ENCODE measurements at places on chromosomes 12 and 14. TPM values are rescaled to one million over a fixed set of nuclear protein-coding genes. Genes with fewer than 3 reads are reported as not detected.

Gene CFAP251
- total RNA-seq = 3.0 TPM

DNA sequence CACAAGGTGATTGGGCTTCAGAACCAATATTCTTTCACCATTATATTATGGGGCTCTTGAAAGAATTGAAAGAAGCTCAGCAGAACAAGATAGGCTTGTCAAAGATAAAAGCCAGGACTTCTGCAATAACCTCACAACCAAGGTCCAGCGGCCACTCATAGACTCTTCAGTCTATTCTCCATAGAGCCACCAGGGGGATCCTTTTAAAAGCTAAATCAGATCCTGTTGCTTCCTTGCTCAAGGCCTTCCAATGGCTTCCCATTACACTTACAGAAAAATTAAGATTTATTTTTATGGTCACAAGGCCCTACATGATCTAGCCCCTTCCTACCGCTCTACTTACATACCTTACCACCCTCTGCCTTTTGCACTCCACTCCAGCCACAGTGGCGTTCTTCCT is 169.6 kb downstream of the C12orf42 start:
- H3K36me3 ChIP-seq = no peaks in the 10 kb centered on the region
- H3K4me1 ChIP-seq = no peaks in the 10 kb centered on the region
- DNase-seq = no peak
- H3K27ac ChIP-seq = no peak overlapping the region
- no peak overlapping the region for H3K4me3 ChIP-seq

DNA sequence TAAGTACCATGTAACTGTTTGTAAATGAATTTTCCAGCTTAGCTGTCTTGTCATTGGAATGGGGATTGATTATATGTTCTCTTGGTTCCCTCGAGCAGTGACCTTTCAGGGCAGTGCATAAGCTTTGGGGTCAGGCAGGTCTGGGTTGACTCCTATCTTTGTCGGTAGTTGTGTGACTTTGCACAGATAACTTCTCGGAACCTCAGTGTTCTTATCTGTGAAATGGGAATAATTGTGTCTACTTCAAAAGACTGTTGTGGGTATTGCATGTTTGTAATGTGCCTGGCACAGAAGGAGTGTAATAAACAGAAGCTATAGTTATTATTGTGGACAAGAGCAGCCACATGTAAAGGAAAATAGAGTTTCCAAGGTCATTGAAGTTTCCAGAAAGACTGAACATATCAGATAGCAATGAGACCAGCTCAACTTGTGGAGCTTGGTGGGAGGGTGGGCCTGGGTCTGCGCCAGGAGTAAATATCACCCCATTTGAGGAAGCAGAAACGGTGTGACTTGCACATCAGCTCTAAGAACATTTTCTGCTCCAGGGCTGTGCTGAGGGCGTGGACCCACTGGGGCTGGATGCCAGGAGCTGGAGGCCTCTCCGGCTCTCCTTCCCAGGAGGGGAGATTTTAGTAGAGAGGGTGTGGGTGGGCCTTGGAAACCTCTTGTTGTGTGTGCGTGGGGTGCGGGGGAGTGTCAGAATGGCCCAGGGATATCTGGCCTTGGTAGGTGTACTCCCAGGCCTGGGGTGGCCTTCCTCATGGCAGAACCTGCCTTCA is 19.7 kb downstream of the FOS start:
- no peaks in the 10 kb centered on the region for H3K36me3 ChIP-seq
- H3K4me3 ChIP-seq = no peak overlapping the region
- peak; percentile 88 for DNase-seq

Gene CLEC6A
- total RNA-seq = not detected

DNA sequence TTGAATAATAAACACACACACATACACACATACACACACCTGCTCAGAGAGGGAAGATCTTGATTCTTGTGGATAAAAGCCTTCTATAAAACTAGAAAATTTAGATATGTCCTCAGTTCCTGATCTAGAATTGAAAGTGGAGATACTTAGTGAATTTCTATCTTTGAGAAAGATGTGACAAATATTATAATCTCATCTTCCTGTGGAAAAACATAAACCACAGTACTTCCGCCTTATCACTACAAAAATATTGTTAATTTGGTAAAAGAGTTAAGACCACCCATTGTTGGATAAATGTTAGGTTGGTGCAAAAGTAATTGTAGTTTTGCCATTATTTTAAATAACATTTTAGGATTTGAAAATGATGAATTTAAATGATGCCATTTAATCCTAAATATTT is at the start of gene KLRK1:
Gene KLRK1 (minus strand): TSS at position 138 of the 400 bp plus-strand sequence. CDS start 1,231 bp downstream, outside the sequence.
- no peak within 1 kb of the TSS for H3K27ac ChIP-seq
- H3K4me3 ChIP-seq = no peak within 1 kb of the TSS
- H3K27me3 ChIP-seq = no peaks in the 10 kb centered on the region
- peaks cover 7% of the 10 kb centered on the region for H3K4me1 ChIP-seq

Gene BMAL2
- total RNA-seq = 3.6 TPM

GRCh38 chr12:108297895-108298760 is 41.0 kb downstream of the CMKLR1 start:
- H3K27ac ChIP-seq = no peak overlapping the region
- DNase-seq = peak; percentile 5
- H3K36me3 ChIP-seq = no peaks in the 10 kb centered on the region
- H3K4me3 ChIP-seq = no peak overlapping the region

Gene KRT75
- total RNA-seq = not detected

Gene PCED1B
- 11.9 TPM for total RNA-seq

Gene GPRC5D
- total RNA-seq = not detected

Gene GPD1
- 2.1 TPM for total RNA-seq

DNA sequence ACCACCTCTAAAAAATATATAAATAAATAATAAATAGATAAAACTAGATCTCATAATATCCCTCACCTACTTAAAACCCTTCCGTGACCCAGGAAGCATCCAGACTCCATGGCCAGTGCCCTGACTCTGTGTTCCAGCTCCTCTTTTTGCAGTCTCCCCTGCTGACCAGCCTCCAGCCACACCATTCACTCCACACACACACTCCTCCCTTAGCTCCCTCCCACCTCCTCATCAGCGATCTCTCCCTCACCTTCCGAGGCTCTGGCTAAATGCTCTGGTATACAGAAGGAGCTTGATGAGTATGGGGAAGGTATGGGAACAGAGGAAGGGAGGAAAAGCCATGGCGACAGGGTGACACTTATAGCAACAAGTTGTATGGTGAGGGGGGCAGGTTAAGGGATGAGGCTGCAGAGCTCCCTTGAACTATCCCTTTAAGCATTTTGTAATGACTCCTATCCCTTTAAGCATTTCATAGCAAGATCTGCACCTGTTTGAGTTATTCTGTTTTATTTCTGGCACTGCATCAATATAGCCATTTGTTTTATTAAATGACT is 26.1 kb upstream of the EIF4B start:
- H3K27ac ChIP-seq = no peak overlapping the region
- no peaks in the 10 kb centered on the region for H3K4me1 ChIP-seq
- H3K4me3 ChIP-seq = no peak overlapping the region
- no peaks in the 10 kb centered on the region for H3K27me3 ChIP-seq

GRCh38 chr14:65486863-65487262 is 74.3 kb downstream of the FUT8 start:
- no peak overlapping the region for H3K4me3 ChIP-seq
- no peaks in the 10 kb centered on the region for H3K4me1 ChIP-seq

DNA sequence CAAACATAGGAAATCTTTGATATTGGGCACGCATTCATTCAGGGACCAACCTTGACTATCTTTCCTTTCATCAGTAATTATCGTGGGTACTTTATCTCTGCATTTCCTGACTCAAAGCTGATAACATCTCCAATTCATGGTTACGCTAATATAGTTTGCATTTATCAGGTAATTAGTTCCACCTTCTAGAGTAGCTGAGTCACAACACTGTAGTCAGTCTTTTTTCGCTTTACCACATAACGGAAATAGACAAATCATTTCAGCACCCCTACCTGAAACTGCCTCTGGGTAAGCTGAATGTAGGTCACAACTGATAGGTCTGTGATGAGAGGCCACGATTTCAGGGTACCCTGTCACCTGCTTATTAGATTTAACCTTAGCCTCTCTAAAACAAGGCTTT is 36.7 kb upstream of the IL22 start:
- peaks cover 15% of the 10 kb centered on the region for H3K4me1 ChIP-seq
- no peaks in the 10 kb centered on the region for H3K27me3 ChIP-seq
- no peak overlapping the region for H3K27ac ChIP-seq
- DNase-seq = no peak

DNA sequence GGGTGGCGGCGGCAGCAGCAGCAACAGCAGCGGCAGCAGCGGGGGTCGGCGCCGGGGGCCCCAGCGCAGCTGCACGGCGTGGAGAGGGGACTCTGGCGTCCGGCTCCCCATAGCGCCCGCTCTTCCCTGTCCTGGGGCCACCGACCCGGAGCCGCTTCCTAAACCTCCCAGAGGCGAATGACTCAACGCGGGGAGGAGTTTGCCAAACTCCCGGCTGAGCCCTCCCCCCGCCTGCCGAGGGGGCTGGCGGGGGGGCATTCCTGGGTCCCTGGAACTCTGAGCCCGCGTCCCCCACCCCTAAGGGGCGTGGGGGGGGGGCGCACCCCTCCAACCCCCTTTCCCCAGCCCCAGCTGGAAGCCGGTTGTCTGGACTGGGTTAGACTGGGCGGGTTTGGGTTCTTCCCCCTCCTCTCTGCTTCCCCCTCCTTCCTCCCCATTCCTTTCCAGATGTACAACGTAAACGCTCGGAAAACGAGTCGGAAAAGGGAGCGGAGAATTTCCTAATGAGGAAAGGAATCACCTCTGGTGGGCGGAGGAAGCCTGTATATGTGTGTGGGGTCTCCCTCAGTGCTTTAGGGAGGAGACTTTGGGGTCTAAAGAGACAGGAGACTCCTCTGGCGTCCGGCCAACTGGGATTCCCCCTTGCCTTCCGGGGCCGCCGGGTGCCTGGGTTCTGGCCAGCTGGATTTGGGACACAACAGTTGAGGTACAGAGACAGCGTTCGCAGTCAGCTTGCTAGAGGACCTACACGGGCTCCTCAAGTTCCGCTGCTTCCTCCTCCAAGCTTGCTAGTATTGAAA is at the start of gene ITGA5:
Gene ITGA5 (minus strand): TSS at position 179 of the 800 bp plus-strand sequence. CDS start 68 bp downstream, at position 111.
- DNase-seq = peak; percentile 96
- peaks cover 4% of the 10 kb centered on the region for H3K36me3 ChIP-seq
- H3K27ac ChIP-seq = peak within 1 kb of the TSS; percentile 96
- H3K27me3 ChIP-seq = no peaks in the 10 kb centered on the region

- no peak overlapping the region for H3K4me3 ChIP-seq
- DNase-seq = no peak
- H3K27me3 ChIP-seq = no peaks in the 10 kb centered on the region
- no peak overlapping the region for H3K27ac ChIP-seq
- no peaks in the 10 kb centered on the region for H3K4me1 ChIP-seq
These were observed 42.2 kb upstream of the GCH1 start for GRCh38 chr14:54944737-54945391.

DNA sequence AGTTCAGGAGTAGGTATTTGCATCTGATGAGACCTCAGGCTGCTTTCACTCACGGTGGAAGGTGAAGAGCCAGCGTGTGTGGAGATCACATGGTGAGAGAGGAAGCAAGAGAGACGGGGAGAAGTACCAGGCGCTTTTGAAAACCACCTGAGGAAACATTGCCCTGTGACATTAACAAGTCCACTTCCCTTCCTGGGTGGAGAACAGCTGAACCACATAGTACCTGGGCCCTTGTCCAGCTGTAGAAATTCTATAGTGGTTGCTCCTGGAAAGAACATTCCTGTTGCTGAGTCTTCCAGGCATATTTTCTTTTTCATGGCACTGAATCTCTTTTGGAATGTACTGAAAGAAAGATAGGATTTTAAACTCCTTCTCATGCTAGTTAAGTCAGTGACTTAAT is 87.3 kb upstream of the RIN3 start:
- no peaks in the 10 kb centered on the region for H3K4me1 ChIP-seq
- no peak overlapping the region for H3K4me3 ChIP-seq
- H3K27me3 ChIP-seq = no peaks in the 10 kb centered on the region
- H3K27ac ChIP-seq = no peak overlapping the region
- no peak for DNase-seq

DNA sequence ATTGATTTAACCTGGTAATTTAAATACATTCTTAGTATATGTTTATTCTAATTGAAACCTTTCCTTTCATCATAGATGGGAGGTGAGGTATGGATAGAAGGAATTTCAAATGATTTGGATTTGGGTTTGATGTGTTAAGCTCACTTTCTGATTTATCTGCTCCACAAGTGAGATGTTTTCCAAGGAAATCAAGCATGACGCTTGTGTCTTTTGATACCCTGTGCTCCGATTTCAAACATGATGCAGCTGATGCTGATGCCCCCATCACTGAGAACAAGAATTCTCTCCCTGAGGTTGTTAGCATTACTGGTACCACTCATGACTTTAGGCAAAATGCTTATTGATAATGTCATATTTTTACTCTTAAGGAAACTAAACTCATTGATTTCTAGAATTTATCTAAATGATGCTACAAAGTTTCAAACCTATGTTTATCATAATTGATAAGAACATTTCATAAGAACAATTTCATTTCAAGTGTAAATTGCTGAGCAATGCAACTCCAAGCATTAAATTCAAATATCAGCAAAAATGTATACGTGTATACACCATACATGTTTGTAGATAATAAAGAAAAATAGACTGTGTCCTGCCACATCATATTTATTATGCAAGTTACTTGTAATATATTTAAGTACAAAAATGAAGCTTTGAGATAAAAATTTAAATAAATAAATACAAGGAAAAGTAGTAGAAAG is 75.5 kb upstream of the LRIG3 start:
- H3K27me3 ChIP-seq = no peaks in the 10 kb centered on the region
- no peak overlapping the region for H3K27ac ChIP-seq

DNA sequence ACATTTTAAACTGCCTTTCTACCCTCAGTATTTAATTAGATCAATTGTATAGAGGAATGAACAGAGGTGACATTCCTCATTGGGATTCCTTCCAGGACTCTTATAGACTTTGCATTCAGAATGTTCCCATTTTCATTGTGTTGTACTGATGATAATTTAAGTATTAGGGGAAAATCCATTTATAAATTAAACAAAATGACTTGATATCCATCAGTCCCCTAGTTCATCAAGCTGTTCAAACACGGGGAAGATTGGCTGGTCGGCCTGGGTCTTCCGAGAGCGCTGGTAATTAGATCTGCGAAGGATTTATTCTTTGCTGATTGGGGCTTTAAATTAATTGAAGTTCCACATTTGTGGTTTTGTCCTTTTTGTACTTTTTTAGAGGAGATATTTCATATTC is 274.0 kb downstream of the EGLN3 start:
- H3K27me3 ChIP-seq = no peaks in the 10 kb centered on the region
- H3K27ac ChIP-seq = no peak overlapping the region
- H3K4me1 ChIP-seq = no peaks in the 10 kb centered on the region
- DNase-seq = no peak
- H3K36me3 ChIP-seq = no peaks in the 10 kb centered on the region

Gene NDRG2
- 184 TPM for total RNA-seq

Gene PLBD1
- 10.0 TPM for total RNA-seq

Gene LRRC10
- not detected for total RNA-seq

Gene SMCO2
- not detected for total RNA-seq

DNA sequence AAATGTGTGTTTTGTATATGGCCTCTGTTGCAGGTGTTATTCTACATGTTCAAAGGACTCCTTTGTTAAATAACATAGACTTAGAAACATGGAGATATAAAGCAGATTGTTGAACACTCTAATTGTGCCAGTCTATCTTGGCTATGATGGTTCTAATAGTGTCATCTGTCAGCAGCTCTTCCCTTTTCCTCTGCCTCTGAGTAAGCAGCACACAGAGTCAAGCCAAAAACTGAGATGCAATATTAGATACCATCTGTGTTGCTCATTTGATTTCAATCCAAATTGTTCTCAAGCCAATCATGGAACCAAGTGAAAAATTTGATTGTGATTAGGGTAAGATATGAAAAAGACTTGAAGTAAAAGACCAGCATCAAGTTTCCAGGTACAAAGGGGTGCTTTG is 871.1 kb upstream of the MGAT4C start:
- no peak overlapping the region for H3K27ac ChIP-seq
- H3K4me1 ChIP-seq = no peaks in the 10 kb centered on the region

Gene DLGAP5
- 0.16 TPM for total RNA-seq

- no peak overlapping the region for H3K4me3 ChIP-seq
- no peak overlapping the region for H3K27ac ChIP-seq
- DNase-seq = no peak
- no peaks in the 10 kb centered on the region for H3K27me3 ChIP-seq
- no peaks in the 10 kb centered on the region for H3K36me3 ChIP-seq
These were observed 259.2 kb downstream of the LRFN5 start for GRCh38 chr14:41865894-41866293.
